Stimulated activated CD4-positive, alpha-beta T cell treated with anti-CD3 and anti-CD28 coated beads, Interleukin-1b, Interleukin-23, amount 100 ng/mL, for 24 hours (primary cell): ENCODE measurements at places on chromosomes 12 and 14.
A peak's percentile ranks its signal among the peaks of the same experiment; 100 is the strongest.

- no peak for DNase-seq
Measured at GRCh38 chr12:2372735-2373134, 319.9 kb downstream of the CACNA1C start.

DNA sequence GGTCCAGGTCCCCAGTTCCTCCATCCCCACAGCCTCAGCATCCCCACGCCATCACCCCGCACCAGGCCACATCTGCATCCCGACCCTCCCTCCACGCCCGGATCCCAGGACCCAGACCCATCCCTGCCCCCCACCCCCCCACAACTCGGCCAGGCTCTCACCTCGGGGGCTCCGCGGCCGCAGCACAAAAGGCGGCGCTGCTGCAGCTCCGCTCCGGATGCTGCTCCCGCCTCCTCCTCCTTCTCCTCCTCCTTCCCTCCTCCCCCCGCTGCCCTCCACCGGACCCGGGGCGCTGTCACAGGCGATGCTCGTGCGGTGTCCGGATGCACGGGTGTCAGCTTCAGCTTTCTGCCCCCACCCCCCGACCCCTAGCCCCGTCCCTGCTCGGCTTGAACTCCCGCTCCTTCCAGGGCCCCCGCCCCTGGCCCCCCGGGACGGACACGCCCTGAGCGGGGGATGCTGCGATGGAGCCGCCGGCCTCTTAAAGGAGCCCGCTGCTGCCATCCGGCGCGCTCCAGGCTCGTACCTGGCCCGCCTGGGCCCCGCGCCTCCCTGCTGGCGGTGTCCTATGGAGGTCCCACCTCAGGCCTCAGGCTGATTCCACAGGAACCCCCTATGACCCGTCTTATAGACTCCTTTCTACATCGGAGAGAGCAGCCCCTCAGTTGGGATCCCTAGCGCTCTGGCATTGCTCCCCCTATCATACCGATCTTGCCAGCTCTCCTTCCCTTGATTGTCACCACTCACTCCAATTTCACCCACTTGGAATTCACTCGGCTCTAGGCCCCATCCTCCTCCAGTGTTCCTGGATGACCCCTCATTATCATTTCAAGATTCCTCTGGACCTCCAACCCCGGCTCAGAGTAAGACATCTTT, at the start of gene MAP3K12:
MAP3K12 (minus strand) TSS at position 193 of the 876 bp plus-strand sequence. CDS start 12,067 bp downstream, outside the sequence.
- peak; percentile 53 for DNase-seq

DNA sequence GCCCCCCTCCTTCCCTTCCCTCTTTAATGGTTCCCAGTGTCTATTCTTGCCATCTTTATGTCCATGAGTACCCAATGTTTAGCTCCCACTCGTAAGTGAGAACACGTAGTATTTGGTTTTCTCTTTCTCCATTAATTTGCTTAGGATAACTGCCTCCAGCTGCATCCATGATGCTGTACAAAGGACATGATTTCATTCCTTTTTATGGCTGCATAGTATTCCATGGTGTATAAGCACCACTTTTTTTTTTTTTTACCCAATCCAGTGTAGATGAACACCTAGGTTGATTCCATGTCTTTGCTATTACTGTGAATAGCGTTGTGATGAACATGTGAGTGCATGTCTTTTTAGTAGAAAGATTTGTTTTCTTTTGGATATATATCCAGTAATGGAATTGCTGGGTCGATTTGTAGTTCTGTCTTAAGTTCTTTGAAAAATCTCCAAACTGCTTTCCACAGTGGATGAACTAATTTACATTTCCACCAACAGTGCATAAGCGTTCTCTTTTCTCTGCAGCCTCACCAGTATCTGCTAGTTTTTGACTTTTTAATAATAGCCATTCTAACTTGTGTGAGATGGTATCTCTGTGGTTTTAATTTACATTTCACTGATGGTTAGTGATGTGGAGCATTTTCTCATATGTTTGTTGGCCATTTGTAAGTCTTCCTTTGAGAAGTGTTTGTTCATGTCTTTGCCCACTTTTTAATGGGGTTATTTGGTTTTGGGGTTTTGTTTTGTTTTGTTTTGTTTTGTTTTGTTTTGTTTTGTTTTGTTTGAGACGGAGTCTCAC, 26.0 kb downstream of the RPS29 start:
- no peak for DNase-seq

DNA sequence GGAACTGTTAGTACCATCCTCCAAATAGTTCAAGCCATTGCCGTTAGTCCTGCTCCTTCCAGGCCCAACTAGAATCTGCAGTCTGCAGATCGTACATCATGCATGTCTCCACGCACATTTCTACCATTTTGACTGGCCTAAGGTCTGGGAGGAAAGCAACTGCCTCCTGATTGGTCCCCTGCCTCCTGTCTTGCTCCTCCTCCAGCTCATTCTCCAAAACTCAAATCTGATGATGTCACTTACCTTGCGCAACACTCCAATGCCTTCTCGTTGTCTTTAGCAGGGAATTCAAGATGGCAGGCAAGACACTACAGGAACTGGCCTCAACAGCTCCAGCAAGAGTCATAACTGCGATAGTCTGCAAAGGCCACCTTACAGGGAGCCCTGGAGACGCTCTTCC, 9.7 kb upstream of the HCAR1 start:
- no peak for DNase-seq

GRCh38 chr14:20306079-20306423, 300 bp upstream of the TTC5 start:
- no peak for DNase-seq

- no peak for DNase-seq
Measured at GRCh38 chr14:61615743-61616523, 79.4 kb upstream of the HIF1A start.

- no peak for DNase-seq
Measured at GRCh38 chr12:116551952-116552772, 7.0 kb upstream of the MAP1LC3B2 start.

- DNase-seq: no peak
Measured at GRCh38 chr12:83461336-83461935, 774.7 kb downstream of the TMTC2 start.

GRCh38 chr12:50928392-50928791, 24.0 kb upstream of the HIGD1C start:
- no peak for DNase-seq

DNA sequence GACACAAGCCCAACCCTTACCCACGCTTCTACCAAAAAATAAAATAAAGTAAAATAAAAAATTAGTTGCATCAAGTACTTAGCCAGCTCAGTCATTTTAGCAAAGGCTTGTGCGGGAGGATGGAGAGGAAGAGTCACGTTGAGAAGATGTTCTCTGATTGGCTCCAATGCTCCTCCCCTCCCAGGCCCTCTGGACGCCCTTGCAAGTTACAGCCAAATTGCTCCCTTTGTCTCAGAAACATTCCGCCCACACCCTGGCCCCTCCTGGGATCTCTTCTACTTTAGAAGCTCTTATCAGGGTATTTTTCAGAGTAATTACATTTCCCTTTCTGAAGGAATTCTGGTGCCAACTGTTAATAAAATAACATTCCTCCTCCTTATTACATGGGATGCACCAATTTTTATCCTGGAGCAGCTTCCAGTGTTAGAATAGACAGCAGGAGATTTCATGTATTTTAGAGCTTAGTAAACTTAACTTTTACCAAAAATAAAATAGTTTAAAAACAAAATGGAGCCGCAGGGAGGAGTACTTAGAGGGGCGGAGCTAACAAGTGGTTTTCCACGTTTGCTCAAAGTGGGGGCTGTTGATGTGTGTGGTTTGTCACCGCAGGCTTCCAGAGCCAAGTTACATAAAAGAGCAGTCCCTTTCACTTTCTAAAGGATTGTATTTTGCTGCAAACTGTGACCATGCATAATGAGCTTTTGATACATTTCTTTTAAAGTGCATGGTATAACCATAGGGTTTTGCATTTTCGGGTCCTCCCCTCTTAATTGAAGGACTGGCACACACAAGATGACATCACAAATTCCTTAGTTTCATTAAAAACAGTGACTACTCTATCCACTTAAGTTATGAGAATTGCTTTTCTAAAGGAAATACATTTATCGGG, 71.7 kb upstream of the RAP1B start:
- no peak for DNase-seq

- no peak for DNase-seq
Measured at GRCh38 chr14:65661865-65662264, 249.3 kb downstream of the FUT8 start.

DNA sequence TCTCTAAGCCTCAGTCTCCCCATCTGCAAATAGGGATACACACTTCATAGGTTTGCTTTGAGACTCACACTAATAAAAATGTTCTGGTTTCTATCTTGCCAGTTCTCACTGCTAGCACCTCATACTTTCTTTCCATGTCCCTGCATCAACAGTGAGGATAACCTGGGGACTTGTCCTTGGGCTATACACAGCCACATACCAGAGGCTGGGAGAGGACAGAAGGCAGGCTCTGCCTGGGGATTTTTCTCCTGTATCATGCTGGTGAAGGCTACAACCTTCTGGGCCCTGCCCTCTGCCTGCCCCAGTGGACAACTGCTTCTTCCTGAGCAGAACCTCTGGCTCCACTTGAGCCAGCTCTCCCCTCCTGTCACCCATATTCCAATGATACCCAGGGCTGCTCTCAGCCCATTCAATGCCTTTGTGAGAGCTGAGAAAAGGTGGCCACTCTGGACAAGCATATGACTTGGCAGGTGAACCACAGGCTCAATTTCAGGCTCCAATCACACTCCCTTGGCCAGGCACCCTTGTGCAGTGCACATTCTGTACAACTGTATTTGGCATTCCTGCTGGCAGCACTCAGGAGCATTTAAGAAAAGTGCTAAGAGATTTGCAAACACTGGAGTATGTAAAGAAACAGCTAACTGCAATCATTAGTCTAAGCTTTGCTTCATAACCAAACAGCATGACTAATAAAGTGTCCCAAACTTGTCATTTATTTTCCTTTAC, 135.8 kb upstream of the VRK1 start:
- no peak for DNase-seq

GRCh38 chr14:104925214-104925854, 655 bp downstream of the PLD4 start:
- no peak for DNase-seq

DNA sequence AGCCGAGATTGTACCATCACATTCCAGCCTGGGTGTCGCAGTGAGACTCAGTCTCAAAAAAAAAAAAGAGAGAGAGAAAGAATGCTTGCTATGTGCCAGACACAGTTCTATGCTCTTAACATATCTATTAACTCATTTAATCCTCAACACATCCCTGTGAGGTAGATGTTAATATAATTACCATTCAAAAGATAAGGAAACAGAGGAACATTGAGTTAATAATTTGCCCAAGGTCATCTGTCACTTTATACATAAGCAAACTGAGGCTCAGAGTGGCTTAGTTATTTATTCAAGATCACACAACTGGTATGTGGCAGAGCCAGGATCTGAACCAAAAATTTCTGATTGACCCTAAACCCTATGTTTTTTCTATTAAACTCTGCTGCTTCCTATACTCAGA, 116.1 kb upstream of the BCAT1 start:
- DNase-seq: no peak

DNA sequence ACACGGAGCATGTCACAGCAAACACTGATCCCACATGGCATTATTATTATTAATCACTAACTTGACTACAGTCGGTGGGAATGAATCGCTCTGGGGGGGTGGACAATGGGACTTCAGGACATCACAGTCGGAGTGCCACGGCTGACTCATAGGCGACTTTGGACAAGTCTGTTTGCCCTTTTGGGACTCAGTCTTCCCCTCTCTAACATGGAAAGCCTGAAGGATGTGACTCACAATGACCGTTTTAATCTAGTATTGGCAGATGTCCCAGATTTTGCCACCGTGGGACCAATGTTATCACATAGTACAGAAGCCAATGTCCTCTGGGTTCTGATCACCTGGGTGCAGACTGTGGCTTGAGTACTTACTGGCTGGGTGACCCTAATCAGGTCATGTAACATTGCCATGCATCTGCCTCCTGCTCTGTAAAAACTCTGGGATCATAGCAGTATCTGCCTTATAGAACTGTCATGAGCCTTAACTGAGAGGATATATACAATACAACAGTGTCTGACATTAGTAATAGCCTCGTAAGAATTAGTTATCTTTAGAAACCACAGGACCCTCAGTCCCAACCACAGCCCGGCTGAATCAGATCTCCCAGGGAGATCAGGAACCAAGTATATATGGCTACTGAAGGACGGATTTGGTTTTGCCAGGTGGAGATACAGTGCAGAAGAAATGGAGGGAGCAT, 362.6 kb downstream of the BCL11B start:
- DNase-seq: no peak

DNA sequence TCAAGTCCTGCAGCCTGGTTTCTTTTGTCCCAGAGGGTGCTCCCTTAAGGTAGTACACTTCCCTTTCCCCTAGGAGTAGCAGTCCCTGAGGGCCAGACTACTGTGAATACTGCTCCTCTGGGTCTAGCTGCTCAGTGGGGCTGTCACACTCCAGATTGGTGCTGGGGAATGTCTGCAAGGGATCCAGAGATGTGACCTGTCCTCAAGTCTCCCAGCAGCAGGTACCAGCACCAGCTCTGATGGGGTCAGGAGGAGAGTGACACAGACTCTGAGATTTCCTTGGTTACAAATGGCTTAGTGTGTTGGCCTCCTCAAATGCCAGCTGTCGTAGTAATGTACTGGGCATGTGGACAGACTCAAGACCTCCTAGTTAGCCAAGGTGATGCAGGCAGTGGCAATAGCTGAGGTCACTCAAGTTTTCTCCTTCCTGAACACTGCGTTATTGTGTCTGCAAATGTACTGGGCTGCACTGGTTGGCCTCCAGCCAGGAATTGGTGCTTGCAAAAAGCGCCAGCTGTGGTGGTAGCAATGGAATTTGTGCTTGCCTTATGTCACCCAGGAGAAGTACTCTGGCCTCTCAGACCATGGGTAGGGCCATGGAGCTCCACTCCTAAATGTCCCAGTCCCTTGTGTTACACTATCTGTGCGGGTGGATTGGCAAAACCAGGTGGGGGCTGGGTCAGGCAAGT, 36.4 kb upstream of the AEBP2 start:
- DNase-seq: no peak

DNA sequence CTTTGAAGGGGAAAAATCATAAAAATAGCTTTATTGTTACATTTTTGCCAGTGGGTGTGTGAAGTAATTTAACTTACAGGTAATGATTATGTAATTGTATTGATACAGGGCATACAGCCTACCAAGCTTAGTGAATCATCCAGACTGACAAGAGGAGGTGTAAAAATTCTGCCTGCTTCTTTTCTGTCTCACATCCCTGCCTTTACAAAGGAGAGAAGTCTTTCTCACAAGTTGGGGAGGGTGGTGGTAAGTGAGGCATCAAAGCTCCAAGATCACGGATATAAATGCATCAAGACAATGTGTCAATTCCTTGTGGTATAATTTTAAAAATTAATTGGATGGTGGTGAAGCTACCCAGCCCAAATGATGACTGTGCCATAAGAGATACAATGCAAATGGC, 39.0 kb upstream of the G2E3 start:
- DNase-seq: no peak
